Psoas muscle (tissue), 8 donors: ENCODE measurements at places on chromosomes 13 and 19. TPM values are rescaled to one million over a fixed set of nuclear protein-coding genes. Genes with fewer than 3 reads are reported as not detected.
A peak's percentile ranks its signal among the peaks of the same experiment; 100 is the strongest.

- DNase-seq = no peak
Observed at GRCh38 chr13:43744261-43745031, 42.3 kb downstream of the ENOX1 start.

- DNase-seq = no peak
Observed at GRCh38 chr19:10453852-10454251, 33.5 kb downstream of the PDE4A start.

DNA sequence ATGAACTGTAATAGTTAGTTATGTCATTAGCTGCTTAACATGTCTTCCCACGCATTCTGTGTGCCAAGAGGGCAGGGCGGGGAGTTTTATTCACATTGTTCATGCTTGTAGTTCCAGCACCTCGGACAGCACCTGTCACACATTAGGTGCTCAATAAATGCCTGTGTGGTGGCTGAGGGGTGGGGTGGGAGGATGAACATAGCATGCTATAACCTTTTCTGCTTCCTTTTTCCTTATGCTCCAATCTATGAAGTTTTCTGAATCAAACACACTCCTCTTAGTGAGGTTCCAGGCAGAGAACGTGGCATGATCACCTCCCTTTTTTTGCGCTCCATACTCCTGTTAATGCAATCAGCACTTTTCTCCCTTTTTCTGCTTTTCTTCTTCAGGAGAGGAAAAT is 15.8 kb upstream of the PTPRS start:
- no peak for DNase-seq

DNA sequence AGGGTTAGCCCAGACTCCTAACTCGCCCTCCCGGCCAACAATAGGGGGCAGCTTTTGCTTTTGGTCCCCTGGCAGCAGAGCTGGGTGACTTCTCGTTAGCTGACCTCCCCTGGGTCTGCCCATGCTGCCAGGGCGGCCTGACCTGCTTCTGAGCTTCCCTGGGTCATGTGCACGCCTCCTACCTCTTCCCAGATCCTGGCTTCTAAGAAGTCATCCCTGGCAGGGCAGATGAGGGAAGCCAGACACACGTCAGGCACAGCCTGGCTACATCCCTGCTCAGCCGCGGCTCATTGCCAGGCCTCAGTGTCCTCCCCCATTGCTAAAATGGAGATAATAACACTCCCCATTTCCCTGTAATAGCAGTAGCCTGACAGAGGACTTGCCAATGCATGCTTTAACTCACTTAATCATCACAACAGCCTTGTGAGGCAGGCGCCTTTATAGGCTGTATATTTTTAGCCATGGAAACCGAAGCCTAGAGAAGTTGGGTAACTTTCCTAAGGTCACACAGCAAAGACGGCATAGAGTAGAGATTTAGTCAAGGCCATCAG is 2.1 kb downstream of the KCNK6 start:
- no peak for DNase-seq

DNA sequence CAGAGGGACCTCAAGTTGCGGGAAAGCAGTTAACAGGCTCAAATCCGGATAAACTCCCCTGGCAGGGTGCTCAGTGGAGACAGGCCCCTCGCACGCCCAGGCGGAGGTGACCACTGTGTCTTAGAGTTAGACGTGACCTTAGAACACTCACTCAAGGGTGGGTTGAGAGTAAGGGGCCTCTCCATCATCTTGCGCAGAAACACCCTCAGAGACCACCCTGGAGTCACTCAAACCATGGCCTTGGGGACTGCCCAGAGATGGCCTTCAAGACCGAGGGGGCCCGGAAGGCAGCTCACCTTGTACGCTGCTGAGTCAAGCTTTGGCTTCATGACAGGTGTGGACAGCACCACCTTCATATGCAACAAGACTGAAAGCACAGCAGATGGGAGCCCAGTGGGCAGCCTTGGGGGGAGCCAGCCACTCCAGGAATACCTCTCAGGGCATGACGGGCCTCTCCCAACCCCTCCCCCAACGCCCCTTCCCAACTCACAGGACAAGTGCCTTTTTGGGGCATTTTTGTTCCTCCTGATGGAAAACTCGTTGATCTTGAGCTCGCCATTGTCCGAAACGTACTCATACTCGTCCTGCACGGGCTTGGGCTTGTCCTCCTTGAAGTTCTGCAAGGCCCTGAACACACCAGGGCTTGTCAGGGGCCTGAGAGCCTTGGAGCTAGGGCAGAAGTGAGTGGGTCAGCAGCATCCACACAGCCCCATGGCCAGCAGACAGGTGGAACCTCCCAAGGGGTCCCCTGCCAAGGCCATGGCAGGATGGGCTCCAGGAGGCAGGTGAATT is 229.2 kb downstream of the TUBA3C start:
- no peak for DNase-seq

GRCh38 chr13:46617229-46617721 is 64.3 kb downstream of the LRCH1 start:
- DNase-seq = no peak

GRCh38 chr19:50537769-50538230 is 24.1 kb upstream of the ASPDH start:
- peak; percentile 74 for DNase-seq

GRCh38 chr19:54035215-54036178 is 28.2 kb downstream of the VSTM1 start:
- no peak for DNase-seq

GRCh38 chr19:3178973-3179738 is 587 bp downstream of the S1PR4 start:
- DNase-seq = no peak

GRCh38 chr19:37907735-37908455 is 887 bp downstream of the SIPA1L3 start:
- no peak for DNase-seq

GRCh38 chr19:7507884-7508283 is 8.0 kb upstream of the ZNF358 start:
- peak; percentile 87 for DNase-seq

- DNase-seq = no peak
Observed at GRCh38 chr19:11581740-11582139, 4.3 kb upstream of the ACP5 start.

GRCh38 chr19:10001899-10002298 is 8.4 kb downstream of the COL5A3 start:
- DNase-seq = peak; percentile 67

DNA sequence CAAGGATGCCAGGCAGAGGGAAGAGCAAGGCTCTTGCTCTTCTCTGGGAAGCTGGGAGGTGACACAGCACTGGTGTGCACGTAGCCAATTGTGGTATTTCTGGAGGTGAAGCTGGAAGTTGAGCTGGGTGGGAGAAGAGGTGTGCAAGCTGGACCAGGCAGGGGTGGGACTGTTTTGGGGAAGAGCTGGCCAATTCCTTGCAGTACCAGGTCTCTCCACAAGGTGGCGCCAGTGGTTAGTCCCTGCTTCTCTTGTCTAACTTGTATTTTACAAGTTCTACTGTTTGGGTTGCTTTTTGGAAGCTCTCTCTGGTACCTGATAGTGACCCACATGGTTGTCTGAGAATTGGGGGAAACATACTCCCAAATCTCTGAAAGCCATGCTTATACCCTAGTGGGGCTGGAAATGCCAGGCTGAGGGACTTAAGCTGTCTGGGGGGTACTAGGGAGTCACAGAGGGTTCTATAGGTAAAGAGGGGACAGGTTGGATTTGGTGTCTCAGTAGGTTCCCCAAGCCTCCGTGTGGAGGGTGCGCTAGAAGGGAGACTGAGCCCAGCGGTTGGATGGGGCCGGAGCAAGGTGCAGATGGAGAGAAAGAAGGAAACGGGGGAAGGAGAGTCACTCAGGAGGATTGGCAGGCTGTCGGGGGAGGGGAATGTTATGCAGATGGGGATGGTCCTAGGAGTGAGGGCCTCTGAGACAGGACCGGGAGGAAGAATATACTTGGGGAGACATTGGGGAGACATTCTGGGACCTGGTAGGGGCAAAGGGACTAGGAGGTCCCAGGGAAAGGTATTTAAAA is 3.0 kb downstream of the HPN start:
- DNase-seq = peak; percentile 63

DNA sequence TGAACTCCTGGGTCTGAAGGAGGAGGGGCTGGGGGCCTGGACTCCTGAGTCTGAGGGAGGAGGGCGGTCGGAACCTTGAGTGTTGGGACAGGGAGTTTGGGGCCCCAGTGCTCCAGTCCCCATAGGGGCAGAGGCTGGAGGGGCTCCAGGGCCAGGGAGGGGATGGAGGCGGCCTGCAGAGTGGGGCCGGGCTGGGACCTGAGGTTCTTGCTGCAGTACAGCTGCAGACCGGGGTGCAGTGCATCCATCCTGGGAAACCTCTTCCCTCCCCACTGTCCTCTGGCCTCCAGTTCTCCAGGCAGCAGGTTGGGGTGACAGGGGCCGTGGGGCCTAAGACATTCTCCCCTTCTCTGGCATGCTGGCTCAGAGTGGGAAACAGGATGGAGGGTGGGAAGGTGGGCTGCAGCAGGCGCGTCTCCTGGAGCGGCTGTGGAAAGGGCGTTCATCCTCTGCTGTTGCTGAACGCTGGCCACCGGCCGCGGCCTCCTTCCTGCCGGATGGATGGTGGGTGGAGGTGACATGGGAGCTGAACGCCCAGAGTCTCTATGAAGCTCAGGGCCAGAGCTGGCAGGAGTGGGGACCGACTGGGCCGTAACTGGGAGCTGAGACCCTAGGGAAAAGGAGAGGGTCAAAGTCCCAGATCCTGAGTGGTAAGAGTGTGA is 1.6 kb downstream of the BRSK1 start:
- no peak for DNase-seq

DNA sequence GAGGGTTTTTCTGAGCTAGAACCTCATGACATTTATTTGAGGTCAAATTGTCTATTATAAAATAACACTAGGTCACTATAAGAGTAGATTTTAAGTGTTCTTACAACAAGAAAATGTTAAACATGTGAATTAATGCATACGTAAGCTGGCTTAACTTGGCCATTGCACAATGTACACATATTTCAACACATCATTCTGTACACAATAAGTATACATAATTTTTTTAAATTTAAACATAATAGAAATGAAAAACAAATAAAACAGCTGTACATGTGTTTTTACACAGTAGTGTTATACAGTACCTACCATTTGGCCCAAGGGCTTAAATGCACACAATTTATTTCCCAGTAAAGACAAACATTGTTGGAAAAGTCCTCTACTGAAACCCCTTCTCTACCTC is 269.9 kb downstream of the DACH1 start:
- DNase-seq = no peak

GRCh38 chr19:5231857-5232678 is 108.5 kb downstream of the PTPRS start:
- no peak for DNase-seq

- no peak for DNase-seq
Observed at GRCh38 chr19:2607712-2608601, 94.5 kb downstream of the GNG7 start.

DNA sequence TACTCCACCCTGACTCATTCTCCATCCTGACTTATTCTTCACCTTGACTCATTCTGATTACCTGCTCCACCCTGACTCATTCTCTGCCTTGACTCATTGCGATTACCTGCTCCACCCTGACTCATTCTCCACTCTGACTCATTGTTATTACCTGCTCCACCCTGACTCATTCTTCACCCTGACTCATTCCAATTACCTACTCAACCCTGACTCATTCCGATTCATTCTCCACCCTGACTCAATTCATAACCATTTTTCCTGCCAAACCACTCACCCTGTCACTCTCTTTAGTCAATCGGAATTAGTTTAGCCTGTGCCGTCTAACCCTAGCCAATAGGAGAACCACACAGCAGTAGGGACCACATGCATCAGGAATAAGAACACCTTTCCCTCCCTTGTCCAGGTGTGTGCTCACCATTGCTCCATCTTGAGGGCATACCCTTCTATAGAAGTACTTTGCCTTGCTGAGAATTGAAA is 1227.4 kb upstream of the PCDH20 start:
- DNase-seq = no peak

GRCh38 chr19:5624741-5625278 is 1.9 kb downstream of the SAFB start:
- no peak for DNase-seq

- DNase-seq = no peak
Observed at GRCh38 chr13:23754506-23754905, 134.7 kb downstream of the MIPEP start.

- no peak for DNase-seq
Observed at GRCh38 chr19:50187937-50188336, 15.5 kb upstream of the MYH14 start.

- no peak for DNase-seq
Observed at GRCh38 chr13:37014609-37015008, 14.0 kb downstream of the EXOSC8 start.

GRCh38 chr19:48443731-48444128 is 2.1 kb upstream of the GRWD1 start:
- no peak for DNase-seq

- DNase-seq = no peak
Observed at GRCh38 chr13:23551213-23552008, 18.8 kb upstream of the TNFRSF19 start.

- no peak for DNase-seq
Observed at GRCh38 chr19:48739404-48740163, 826 bp downstream of the RASIP1 start.

The FXYD3 gene
- 0.38 TPM for polyA plus RNA-seq

The CHERP gene
- 25.0 TPM for polyA plus RNA-seq

The CD22 gene
- 0.14 TPM for polyA plus RNA-seq

The OR10H1 gene
- not detected for polyA plus RNA-seq

The MBD3L3 gene
- polyA plus RNA-seq = not detected

The NTF4 gene
- 5.6 TPM for polyA plus RNA-seq

The MISP3 gene
- 1.8 TPM for polyA plus RNA-seq

The LSR gene
- 4.4 TPM for polyA plus RNA-seq

The CD37 gene
- polyA plus RNA-seq = 1.6 TPM

The PTGER1 gene
- 0.05 TPM for polyA plus RNA-seq
